H1 (cell line): ENCODE measurements at places on chromosomes 2 and 18. TPM values are rescaled to one million over a fixed set of nuclear protein-coding genes. Genes with fewer than 3 reads are reported as not detected.

The UGT1A6 gene
- not detected in 2 replicates for total RNA-seq

The CXCR1 gene
- total RNA-seq: not detected in 2 replicates

The ACTG2 gene
- total RNA-seq: 11.0 and 13.7 TPM in 2 replicates

The CPO gene
- 1.3 and 1.9 TPM in 2 replicates for total RNA-seq

DNA sequence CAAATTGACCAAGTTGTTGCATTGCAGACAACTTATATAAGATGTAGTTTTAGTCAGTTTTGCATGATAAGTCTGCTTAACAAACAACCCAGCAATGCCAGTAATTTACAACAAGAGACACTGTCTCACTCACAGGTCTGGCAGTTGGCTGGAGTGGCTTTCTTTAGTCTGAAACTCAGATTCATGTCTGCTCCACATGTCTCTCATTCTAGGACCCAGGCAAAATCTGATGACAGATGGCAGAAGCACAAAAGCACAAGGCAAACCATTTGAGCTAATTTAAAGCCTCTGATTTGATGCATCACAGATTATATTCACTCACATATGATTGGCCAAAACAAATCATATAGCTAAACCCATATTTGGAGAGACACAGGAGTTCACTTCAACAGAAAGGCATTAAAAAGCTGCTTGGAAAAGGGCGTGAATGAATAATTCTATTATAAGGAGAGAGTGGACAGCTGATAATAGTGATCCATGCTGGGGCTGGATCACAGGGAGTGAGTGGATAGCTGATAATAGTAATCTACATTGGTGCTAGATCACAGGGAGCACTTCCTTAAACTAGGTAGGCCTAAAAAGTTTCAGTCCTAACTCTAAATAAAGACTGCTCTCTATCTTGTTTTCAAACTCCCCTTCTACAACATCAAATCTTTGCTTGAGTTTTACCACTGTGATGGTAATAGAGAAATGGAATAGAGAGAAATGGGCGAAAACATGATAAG is 593.2 kb upstream of the ZNF804A start:
- DNase-seq: no peak

GRCh38 chr2:205776139-205776538 is 93.8 kb downstream of the NRP2 start:
- DNase-seq: peak; percentile 96

- DNase-seq: no peak
Measured at GRCh38 chr18:21230436-21230835, 11.6 kb upstream of the GREB1L start.

GRCh38 chr2:85257359-85257969 is 70.3 kb downstream of the TGOLN2 start:
- no peak for DNase-seq

DNA sequence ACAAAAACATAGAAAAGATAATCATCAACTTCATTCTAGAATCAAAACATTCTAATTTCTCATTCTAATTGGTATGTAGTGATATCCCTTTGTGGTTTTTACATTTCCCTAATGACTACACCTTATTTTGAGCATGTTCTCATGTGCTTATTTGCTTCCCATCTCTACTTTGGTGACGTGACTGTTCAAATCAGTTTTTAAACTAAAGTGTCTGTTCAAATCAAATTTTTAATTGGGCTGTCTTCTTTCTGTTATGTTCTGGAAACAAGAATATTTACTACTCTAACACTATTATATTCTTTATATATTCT is 45.5 kb downstream of the YES1 start:
- DNase-seq: no peak

- no peak for DNase-seq
Measured at GRCh38 chr2:38608755-38609154, 6.0 kb upstream of the HNRNPLL start.

- DNase-seq: no peak
Measured at GRCh38 chr2:5401115-5401657, 291.0 kb upstream of the SOX11 start.

- peak; percentile 71 for DNase-seq
Measured at GRCh38 chr2:240095556-240096523, 40.3 kb downstream of the COPS9 start.

GRCh38 chr18:68533641-68534040 is 181.3 kb downstream of the TMX3 start:
- DNase-seq: no peak

DNA sequence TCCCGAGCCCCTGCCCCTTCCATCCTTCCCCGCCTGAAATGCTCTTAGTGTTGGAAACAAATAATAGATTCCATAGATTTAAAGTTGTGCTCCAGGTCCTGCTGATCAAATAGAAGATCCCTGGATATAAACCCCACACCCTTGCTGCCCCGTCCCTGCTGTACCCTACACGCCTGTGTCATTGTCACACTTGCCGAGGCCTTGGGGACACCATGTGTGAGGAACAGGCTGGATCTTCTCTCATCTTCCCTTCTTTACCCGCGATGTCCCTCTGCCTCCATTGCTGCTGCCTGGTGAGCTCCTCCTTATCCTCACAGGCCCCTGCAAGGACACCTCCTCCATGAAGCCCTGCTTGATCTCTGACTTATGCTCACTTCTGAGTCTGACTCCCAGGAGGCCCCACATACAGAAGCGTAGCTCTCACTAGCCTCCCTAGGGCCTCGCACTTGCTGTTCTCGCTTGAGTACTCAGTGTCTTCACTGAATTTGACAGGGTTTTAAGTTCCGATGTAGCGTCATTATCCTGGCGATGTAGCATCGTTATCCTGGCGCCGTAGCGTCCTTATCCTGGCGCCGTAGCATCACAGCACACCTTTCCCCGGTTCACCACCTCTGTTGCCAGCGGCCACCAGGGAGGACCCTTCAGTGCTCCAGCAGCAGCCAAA is 221.9 kb downstream of the NDUFA10 start:
- DNase-seq: no peak

- no peak for DNase-seq
Measured at GRCh38 chr2:211093743-211094303, 537.4 kb downstream of the CPS1 start.

DNA sequence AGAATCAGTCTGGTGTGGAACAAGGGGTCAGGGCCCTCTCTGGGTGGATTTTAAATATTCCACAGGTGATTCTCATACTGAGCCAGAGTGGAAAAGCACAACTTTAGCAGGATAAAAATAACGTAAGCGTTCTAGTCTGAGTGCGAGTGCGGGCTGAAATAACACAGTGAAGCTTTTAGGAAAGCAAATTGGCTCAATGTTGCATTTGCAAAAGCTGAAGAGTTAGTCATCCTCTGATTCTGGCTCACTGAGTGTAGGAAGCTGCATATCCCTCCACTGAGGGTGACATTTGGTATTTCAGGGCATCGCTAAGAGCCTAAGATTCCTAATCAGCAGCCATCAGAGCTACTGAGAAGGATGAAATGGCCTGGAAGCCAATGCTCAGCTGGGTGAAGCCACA is 134.7 kb downstream of the RIF1 start:
- DNase-seq: no peak

- no peak for DNase-seq
Measured at GRCh38 chr2:227228061-227228667, 63.7 kb downstream of the COL4A3 start.

GRCh38 chr2:240601831-240602160 is 15.3 kb downstream of the CAPN10 start:
- DNase-seq: no peak

GRCh38 chr2:159571540-159572260 is 44.6 kb downstream of the BAZ2B start:
- no peak for DNase-seq
